Stimulated activated CD8-positive, alpha-beta memory T cell treated with anti-CD3 and anti-CD28 coated beads, Interleukin-7, amount 100 ng/mL, for 4 hours (primary cell): ENCODE measurements at places on chromosomes 2 and 18.

DNA sequence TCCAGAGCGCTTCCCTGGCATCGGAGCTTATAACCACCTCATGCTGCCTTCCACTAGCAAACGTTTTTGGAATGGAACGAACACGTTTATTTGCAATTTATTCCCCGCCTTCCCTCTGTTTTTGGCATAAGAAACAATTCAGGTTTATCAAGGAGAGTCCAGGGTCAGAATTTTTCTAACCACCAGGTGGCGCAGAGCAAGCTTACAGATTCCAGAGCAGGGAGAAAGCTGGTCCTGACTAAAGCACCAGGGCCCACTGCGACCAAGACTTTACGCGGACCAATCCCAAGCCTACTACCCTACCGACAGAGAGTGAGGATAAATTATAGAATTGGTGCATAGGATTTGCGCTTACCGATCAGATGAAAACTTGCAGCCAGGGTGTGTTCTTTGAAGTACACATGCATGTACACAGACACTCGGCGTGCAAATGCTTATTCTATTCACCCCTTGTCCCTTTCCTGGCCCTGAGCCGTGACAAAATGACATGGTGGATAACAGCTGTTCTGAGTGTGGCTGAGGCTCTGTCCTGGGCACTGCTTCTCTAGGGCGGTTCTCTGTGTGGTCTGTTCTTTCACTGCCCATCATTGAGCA is 34.7 kb downstream of the NAPG start:
- DNase-seq, result no peak

DNA sequence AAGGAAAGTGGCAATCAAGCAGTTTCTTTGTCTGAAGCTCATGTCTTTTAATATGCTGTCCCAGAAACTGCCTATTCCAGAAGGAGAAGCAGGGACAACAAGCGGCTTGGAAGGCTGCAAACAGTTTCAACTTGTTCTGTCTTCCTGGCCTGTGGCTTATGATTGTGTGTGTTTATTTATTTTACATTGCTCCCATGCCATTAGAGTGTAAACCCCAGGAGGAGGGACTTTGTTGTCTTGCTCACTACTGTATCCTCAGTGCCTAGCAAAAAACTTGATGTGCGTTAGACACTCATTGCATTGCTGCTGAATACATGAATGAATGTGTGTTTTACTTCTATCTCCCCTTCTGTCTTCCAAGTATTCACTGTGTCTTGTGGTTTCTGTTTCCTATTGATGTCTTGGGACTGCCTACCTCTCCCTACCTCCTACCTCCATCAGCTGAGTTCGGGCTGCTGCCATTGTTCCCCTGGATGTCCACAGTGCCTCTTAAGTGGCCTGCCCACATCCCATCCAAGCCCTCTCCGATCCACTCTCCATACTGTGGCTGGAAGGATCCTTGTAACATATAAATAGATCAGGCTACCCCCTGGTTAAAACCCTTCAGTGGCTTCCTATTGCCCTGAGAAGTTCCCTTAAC is 261.4 kb downstream of the DYSF start:
- DNase-seq, result no peak

DNA sequence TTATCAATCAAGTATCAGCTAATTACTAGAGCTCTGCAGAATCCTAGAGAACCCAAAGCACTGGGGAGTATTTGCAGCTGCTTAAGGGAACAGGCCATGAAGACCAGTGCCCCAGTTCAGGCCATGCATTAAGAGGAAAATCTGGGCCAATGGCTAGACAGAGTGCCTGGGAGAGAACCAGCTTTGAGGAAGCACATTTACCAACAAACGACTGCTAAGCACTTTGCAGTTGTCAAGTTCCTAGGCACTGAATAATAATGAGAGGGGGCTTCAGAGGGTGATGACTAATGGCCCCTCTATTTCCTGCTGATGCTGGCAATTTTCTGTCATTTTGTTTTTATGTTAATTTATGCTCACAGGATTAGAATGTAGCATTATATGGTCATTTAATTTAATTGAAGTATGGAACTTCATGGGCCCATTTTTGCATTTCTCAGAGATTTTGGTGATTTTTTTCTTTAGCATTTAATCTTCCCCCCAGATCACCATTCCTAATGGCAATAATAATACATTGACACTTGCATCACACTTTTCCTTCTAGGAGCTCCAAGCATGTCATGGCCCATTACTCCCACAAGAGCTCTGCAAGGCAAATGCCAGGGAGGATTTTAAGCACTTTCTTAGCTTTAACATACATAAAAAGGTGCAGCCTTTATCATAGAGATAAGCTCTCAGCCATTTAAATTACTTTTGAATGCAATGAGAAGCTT is 147.7 kb upstream of the SPATS2L start:
- DNase-seq, result no peak

DNA sequence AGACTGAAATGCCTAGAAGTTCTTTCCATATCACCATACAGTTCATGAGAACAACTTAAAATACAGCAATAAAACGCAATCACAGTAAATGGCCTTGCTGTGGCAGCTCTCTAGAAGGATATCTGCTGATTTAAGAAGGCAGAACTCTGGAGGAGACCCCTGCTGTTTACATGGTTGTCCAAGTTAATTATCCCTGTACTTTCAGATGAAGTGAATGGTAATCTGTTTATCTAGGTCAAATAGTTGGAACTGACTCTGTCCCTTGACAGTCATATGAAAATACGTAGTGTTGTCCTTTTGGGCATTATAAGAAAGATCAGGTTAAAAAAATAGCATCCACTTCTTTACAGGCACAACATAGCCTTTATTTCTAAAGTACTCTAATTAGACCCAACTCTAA is 115.6 kb downstream of the COLEC12 start:
- no peak for DNase-seq

DNA sequence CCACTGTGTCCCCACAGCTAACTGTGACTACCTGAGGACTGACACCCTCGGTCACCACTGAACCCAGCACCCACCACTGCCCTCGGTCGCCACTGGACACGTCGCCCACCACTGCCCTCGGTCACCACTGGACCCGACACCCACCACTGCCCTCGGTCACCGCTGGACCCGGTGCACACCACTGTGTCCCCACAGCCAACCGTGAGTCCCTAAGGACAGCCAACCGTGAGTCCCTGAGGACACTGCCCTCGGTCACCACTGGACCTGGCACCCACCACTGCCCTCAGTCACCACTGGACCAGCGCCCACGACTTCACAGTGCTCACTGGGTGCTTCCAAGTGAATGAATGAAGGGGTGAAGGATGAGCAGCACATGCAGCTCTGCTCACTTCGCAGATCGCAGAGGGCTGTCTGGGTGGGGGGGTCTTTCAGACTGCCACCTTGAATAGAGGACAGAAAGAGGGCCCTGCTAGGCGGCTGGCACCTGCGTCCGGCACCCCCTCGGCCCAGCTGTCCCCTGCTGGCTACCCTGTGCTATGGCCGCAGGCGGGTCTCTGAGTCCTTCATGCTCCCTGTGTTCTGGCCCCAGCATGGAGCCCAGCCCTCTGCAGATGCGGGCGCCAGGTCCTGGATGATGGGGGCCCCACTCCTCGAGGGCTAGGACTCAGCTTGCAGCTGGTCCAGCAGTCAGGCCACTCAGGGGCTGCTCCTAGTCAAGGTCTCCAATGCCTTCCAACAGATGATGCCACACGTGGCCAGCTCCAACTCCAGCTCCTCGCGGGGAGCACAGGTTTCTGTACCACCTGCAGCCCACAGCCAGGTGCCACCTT is 51.4 kb upstream of the GPC1 start:
- DNase-seq, result no peak

- no peak for DNase-seq
Observed at GRCh38 chr2:174681099-174682006, 82.9 kb downstream of the CHRNA1 start.

DNA sequence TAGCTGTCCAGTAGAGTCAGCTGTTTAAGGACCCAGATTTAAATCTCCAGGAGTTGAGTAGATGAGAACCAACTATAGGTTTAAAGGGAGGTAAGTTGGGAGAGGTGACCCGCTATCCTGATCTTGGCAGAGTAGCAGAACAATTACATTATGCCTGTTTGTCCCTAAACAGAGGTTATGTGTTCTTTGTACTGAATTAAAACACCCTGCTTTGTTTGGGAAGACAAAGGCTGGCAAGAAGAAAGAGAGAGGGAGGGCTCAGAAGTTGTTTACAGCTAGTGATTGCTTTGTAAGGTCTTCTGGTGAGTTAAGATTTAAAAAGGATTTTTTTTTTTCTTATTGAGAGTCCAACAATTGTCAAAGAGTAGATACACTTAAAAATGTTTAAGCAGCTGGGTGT is 37.3 kb downstream of the USP14 start:
- DNase-seq, result no peak

GRCh38 chr2:136111711-136112110 is 6.2 kb downstream of the CXCR4 start:
- no peak for DNase-seq

- no peak for DNase-seq
Observed at GRCh38 chr2:10911291-10912075, at the start of gene KCNF1. TSS of gene KCNF1 (plus strand) at chr2:10911934. CDS start at chr2:10912427, 493 bp downstream.

GRCh38 chr2:23835423-23835822 is 91.5 kb downstream of the ATAD2B start:
- DNase-seq, result no peak
